ENCODE measurements at places on chromosomes 6 and 20.

GRCh38 chr20:40291493-40292135 is 397.4 kb downstream of the MAFB start:
- DNase-seq, result no peak

DNA sequence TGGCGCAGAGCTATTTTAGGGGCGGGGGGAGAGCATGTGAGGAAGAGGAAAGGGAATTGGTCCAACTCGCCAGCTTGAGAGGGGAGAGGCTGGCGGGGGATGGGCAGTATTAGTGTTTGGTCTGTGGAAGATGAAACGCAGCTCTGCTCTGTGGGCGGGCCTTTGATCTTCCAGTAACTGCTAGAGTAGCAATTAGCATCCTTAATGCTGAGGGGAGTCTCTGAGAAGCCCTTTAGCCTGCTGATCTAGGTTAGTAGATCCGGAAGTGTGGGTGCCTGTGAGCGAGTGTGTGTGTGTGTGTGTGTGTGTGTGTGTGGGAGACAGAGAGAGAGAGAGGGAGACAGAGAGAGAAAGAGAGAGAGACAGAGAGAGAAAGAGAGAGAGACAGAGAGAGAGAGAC is 117.2 kb upstream of the BACH2 start:
- peak; percentile 79 for DNase-seq

DNA sequence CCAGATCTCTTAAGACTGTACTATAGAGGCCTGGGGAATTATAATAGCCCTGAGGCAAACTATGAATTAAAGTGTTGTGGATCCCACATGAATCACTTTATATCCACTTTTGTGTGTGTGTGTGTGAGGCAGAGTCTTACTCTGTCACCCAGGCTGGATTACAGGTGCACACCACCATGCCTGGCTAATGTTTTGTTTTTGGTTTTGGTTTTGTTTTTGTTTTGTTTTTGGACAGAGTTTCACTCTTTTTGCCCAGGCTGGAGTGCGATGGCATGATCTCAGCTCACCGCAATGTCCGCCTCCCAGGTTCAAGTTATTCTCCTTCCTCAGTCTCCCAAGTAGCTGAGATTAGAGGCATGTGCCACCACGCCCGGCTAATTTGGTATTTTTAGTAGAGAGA is 32.2 kb upstream of the MICB start:
- DNase-seq, result no peak

DNA sequence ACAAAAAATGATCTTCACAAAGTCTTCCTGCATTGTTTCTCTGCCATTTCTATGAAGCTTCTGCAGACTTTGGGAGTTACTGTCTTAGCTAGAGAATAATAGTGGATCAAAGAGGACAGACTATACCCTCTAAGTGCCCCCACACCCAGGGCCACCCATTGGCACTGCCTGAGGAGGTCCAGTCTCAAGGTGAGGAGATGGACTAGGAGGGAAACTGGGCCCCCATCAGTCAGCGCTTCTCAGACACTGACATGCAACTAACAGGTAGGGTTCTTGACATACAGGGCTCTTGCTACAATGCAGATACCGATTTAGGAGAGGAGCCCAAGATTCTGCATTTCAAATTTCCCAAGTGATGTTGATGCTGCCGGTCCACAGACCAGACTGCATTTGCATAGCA is 24.3 kb downstream of the PCNA start:
- no peak for DNase-seq
